ENCODE measurements at places on chromosomes 3 and 15.

- DNase-seq, result no peak
Measured at GRCh38 chr3:19147905-19148767, at the start of gene KCNH8. Gene KCNH8, plus strand, starts transcription at chr3:19148510. Its CDS starts 210 bp downstream, at chr3:19148720.

DNA sequence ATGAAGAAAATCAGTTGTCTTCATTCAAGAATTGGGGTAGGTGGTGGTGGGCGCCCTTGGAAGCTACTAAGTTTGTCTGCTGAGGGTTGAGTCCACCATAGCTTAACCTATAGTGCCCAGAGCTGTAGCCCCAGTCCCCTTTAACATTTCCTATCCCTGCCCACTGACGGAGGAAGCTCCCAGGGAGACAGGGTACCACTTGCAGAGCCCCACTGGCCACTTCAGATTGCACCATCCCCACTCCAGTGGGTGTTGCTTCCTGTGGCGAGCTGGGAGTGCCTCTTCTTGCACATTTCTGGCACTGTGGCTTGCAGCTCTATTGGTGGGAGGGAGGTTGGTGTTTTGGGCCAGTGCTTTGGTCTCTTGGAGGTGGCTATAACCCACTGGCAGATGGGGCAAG lies 2.7 kb downstream of the PXYLP1 start:
- DNase-seq, result no peak

DNA sequence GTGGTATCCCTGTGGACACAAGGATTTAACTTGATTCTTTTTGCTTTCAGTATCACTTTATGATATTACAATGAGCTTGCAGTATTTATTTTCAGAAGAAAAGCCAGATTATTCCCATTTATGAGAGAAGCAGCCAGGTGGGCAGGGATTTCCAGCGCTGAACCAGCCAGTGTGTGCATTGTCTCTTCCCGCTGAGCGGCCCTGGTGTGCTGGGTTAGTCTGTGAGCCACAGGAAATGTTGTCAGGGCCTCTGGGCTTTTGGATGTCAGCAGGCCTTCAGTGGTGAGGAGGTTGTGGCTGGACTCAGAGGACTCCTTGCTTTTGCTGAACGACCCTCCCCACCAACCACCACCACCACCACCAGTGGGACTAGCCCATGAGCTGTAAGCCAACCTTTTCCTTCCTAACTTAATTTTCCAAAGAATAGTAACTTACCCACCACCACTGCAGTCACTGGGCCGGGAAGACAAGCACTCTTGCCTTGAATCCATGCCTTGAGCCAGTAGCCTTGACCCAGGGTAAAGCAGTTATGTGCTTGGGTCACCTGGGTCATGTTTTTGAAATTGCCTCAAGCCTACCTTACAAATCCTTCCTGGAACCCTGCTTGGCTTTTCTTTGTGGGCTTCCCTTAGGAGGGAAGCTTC lies 33.1 kb downstream of the FLNB start:
- no peak for DNase-seq

DNA sequence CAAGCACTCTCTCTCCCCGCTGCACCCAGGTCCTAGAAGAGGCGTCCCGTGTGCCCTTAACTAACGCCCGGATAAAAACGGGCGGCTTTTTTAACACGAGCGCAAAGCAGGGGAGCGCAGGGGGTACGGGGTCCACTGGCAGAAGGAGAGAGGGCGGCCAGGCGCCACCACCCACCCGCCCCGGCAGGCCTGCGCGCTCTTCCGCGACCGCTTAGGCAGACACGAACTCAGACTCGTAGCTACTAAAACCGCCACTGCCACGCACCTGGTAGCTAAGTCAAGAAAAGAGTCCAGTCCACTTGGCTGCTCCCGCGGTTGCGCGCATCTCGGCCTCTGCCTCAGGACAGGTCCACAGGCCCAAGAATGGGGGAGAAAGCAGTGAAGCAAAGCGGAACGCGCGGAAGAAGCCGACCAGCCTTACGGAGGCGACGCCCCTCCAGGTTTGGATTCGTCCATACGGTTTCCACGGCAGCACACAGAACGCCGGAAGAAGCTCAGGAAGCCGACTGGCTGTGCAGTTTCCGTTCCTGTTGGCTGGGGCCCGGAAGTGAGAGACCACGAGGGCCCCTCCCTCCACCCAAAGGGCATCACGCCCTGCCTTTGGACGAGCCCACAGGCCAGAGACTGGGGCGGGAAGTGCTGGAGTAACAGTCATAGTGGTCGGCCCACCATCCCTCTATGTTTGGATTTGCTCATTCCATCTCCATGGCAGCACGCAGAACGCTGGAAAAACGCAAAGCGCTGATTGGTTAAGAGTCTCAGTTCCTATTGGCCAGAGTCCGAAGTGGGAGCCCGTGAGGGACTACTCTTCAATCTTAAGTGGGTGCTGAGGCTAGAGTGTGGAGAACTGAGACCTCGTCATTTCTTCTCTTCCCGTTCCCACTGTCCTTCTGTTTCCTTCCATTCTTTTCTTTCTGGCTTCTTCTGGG lies at the start of gene ULK4:
ULK4 (minus strand) TSS at position 353 of the 929 bp plus-strand sequence. CDS start 7,344 bp downstream, outside the sequence.
- DNase-seq, result peak; percentile 99

- DNase-seq, result no peak
Measured at GRCh38 chr15:38828031-38828532, 263.5 kb upstream of the RASGRP1 start.

DNA sequence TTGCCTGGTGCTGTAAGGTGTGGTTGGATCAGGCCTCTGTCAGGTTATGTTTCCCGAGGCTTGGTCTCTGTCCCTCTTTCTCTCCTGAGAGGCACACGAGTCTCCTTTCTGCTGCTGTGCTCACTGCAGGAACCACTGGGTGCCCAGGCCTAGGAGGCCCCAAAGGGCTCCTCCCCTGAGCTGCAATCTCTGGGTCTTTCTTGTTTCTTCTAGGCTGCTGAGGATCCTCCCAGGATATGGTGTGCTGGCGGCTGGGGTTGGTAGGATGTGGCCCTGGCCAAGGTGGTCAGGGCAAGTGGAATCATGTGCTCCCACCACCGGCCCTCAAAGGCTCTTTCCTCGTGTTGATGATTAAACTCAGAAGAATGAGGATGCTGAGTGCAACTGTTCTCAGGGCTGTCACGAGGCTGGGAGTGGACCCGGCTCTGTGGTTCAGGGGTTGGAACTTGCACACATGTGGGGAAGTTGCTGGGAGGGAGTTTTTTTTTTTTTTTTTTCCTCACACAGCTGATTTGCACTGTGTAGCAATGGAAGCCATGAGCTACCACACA lies 43.6 kb upstream of the CTSH start:
- DNase-seq, result peak; percentile 78

- DNase-seq, result no peak
Measured at GRCh38 chr3:42654331-42655201, 1.1 kb downstream of the ZBTB47 start.

DNA sequence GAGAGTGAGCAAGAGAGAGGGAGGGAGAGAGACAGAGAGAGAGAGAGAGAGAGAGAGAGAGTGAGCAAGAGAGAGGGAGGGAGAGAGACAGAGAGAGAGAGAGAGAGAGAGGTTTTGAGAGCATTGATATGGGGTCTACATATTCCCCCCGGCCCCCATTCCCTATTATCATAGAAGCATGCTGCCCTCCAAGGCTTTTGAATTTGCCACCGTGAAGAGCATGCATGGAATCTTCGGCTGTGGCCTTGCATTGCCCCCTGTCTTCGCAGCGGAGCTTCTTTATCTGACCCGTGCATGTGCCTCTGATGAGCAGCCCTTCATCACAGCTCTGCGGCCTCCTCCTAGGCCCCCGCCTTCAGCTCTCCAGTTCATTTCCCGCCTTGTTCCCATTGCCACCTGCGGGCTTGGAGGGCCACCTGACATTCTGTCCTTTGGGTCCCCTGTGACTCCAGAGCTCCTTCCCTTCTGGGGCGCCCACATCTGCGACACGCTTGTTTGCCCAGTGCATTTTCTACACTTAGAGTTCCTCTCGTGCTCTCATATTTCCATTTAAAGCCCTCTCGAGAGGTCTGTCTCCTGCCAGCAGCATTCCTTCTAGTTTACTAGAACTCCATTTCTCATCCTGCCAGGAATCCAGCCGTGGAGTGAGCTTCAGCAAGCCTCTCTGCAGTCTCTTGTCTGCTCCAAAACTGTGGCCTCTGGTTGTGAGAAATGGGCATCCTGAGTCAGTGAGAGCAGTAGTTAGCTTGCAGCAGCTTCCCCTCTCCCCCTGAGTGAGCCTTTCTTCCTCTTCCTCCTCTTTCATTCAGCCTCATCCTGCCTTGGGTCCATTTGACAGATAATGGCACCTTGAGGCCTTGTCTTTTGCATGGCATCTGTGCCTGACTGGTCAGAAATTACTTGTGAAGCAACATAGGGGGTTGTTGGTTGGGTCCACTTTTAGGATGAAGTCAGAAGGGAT lies 25.3 kb downstream of the LPP start:
- DNase-seq, result no peak

- DNase-seq, result no peak
Measured at GRCh38 chr3:27049792-27050191, 319.4 kb downstream of the NEK10 start.

GRCh38 chr3:126268866-126269265 lies 88.3 kb downstream of the KLF15 start:
- no peak for DNase-seq

DNA sequence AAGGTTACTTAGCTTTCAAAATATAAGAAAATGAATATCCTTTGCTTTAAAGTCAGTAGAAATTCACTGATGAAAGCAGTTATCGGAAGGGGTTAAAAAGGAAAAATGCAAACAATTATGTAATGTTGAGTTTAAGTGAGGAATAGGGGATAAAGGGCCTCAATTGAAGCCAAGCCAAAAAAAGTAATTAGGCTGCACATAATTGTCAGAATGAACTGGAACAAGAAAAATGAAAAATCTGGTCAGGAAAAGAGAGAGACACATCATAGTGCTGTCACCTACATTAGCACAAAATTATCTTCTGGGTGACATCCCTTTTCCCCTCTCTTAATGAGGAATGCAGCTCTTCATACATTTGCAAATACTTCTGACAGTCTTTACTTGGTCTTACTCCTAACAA lies 48.8 kb upstream of the PIK3R4 start:
- DNase-seq, result no peak

GRCh38 chr3:16668776-16669545 lies 63.7 kb upstream of the DAZL start:
- DNase-seq, result peak; percentile 22
